Smooth muscle cell of the coronary artery (primary cell): ENCODE measurements at places on chromosomes 12 and 14. TPM values are rescaled to one million over a fixed set of nuclear protein-coding genes. Genes with fewer than 3 reads are reported as not detected.

FGF23 gene
- total RNA-seq, result not detected in 2 replicates

RNF212B gene
- not detected in 2 replicates for total RNA-seq

CTDSP2 gene
- 54.6 and 198 TPM in 2 replicates for total RNA-seq

SIVA1 gene
- 88.7 and 91.4 TPM in 2 replicates for total RNA-seq

EPYC gene
- total RNA-seq, result not detected in 2 replicates

CAPZA3 gene
- total RNA-seq, result not detected in 2 replicates
